Effector memory CD4-positive, alpha-beta T cell (primary cell): ENCODE measurements at places on chromosomes 2 and 18.

GRCh38 chr2:17079262-17079661 is 413.6 kb upstream of the CYRIA start:
- H3K27me3 ChIP-seq = no peaks in the 10 kb centered on the region
- no peaks in the 10 kb centered on the region for H3K36me3 ChIP-seq
- no peaks in the 10 kb centered on the region for H3K4me1 ChIP-seq
- no peak overlapping the region for H3K27ac ChIP-seq
- DNase-seq = no peak

- H3K27me3 ChIP-seq = no peaks in the 10 kb centered on the region
- H3K27ac ChIP-seq = no peak overlapping the region
- no peak overlapping the region for H3K4me3 ChIP-seq
- DNase-seq = no peak
- H3K4me1 ChIP-seq = no peaks in the 10 kb centered on the region
- no peaks in the 10 kb centered on the region for H3K36me3 ChIP-seq
These were observed 209.2 kb upstream of the DCC start for GRCh38 chr18:52130624-52131301.

DNA sequence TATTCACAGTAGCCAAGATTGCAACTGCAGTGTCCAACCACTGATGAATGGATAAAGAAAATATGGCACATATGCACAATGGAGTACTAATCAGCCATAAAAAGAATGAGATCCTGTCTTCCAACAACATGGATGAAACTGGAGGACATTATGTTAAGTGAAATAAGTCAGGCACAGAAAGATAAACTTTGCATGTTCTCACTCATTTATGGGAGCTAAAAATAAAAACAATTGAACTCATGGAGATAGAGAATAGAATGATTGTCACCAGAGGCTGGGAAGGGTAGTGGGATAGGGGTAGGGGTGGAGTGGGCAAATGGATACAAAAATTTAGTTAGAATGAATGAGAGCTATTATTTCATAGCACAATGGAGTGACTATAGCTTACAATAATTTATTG is 305.5 kb upstream of the ETAA1 start:
- no peak overlapping the region for H3K4me3 ChIP-seq
- H3K4me1 ChIP-seq = no peaks in the 10 kb centered on the region
- no peak overlapping the region for H3K27ac ChIP-seq
- no peak for DNase-seq
- H3K27me3 ChIP-seq = no peaks in the 10 kb centered on the region

DNA sequence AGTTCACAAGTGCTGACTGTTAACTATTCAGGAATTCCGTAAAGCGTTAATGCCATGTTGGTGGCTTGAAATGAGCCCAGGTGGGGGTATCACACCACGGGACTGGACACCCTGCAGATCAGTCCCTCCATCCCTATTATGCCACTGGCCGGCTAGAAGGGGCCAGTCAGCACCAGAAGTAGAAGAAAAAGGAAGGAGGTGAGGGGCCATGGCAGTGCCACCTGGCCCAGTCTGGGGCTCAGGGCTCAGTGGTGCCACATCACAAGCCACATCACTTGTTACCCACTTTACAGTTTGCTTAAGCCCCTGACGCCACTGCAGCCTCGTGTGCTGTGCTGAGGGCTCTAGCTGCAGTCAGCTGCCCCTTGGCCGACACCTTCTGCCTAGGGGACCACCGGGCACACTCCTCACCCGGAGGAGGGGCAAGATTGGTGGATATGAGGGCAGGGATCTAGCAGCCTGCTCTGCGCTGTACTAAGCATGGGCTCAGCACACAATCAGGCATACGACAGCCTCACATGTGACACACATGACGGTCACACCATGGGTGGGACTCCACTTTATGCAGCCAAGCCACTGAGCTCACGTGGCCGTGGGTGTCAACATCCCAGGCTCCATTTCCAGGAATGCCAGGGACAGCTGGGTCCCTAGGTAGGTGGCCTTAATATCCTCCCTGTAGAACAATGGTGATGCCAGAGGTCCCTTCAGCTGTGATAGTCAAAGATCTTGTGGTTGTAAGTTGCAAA is 3.6 kb downstream of the LIMS2 start:
- peaks cover 6% of the 10 kb centered on the region for H3K4me1 ChIP-seq
- no peaks in the 10 kb centered on the region for H3K36me3 ChIP-seq
- H3K4me3 ChIP-seq = no peak overlapping the region
- peaks cover 19% of the 10 kb centered on the region for H3K27me3 ChIP-seq
- no peak overlapping the region for H3K27ac ChIP-seq

DNA sequence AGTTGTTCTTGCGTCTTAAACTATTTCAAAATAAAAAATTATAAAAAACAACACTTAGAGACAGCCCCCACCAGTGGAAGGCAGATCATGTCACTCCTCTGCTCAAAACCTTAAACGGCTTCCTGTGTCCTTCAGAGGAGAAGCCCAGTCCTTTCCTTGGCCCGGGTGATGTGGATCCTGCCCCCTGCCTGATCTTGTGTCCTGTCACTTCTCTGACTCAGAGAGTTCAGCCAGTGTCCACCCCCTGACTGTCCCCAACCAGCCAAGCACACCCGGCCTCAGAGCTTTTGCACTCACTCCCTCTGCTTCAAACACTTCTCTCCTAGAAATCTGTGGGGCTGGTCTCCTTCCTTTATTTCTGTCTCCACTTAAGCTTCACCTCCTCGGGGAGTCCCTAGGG is 35.4 kb downstream of the TOGARAM2 start:
- H3K4me1 ChIP-seq = peaks cover 56% of the 10 kb centered on the region
- H3K4me3 ChIP-seq = no peak overlapping the region
- H3K27ac ChIP-seq = peak overlapping the region; percentile 83
- H3K36me3 ChIP-seq = no peaks in the 10 kb centered on the region
